ENCODE measurements at places on chromosomes 4 and X.

GRCh38 chr4:163331629-163332376, 593 bp downstream of the NPY1R start:
- DNase-seq = no peak

DNA sequence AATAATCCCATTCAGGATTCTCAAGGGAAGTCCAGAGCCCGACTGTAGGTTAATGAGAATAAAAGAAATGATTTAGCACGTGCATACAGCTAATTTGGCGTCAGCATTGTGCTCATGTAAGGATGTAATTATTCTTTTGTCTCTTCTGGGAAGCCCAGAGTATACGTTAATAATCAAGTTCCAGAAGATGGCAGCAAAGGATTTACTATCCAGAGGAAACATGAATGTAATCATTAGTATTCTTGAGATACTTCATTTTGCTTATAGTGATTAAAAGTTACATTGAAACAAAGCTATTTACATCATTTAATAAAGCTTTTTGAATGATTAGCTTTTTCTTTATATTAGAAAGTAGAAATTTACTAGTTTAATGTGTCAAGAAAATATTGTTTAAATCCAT, 27.1 kb upstream of the MAP9 start:
- no peak for DNase-seq

DNA sequence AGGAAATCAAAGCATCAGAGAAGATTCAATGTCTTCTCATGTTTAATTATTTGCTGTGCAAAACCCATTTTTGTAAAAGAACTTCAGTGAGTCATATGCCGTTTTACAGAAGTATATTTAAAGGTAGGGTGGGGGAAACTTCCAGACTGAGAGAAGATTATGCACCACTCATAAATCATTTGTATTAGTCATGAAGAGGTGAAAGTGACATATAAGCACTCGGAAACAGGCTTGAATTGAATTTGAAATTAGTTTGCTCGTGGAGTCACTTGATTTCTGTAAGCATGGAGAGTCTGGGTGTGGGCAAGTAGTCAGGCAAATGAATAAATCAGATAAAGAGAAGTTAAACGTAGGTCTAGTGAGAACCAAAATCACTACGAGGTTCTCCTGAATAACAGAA, 335.1 kb downstream of the ANK2 start:
- DNase-seq = no peak

- DNase-seq = no peak
These were observed 78.9 kb downstream of the NDST3 start for GRCh38 chr4:118113220-118113619.

DNA sequence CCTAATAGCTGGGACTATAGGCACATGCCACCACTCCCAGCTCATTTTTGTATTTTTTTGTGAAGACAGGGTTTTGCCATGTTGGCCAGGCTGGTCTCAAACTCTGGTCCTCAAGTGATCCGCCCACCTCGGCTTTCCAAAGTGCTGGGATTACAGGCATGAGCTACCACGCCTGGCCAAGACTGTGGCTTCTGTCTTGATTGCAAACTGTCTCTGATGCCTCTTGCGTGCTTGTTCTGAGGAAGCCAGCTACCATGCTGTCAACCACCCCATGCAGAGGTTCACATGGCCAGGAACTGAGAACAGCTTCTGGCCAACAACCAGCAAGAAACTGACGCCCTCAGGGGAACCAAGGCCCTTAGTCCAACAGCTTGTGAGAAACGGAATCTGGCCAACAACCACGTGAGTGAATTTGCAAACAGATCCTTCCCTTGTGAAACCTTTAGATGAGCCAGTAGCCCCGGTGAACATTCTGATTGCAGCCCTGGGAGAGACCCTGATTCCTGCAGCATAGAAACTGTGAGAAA, 71.2 kb downstream of the SUPT20HL2 start:
- no peak for DNase-seq

DNA sequence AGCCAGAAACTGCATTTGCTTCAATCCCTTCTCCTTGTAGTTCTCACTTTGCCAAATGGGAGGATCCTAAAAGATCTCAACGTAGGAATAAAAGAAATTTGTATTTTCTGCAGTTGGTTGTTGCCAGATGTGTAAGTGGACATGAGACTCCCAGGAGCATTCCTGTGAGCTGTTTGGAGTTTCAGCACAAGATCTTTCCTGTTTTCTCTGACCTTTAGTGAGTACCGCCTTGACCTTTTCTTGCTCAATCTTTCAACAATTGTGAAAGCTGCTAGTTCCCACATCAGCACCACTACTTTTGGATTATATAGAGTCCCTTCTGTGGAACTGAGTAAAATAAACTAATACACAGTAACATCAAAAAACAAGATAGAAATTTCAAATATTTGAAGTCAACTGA, 683.8 kb upstream of the PABPC4L start:
- no peak for DNase-seq

DNA sequence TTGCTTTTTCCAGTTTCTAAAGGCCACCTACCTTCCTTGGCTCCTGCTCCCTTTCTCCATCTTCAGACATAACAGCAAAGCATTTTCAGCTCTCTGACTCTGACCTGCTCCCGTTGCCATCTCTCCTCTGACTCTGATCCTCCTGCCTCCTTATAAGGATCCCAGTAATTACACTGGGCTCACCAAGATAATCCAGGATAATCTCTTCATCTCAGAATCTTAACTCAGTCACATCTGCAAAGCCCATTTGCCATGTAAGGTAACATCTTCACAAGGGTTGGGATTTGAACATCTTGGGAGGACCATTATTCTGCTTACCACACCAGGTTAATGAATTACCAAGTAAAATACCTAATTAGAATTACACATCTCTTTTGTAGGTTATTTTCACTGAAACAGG, 41.3 kb upstream of the MAGED1 start:
- no peak for DNase-seq

- DNase-seq = no peak
These were observed 29.3 kb downstream of the AFAP1 start for GRCh38 chr4:7910263-7910896.

GRCh38 chr4:20676501-20677197, 23.6 kb upstream of the PACRGL start:
- no peak for DNase-seq

DNA sequence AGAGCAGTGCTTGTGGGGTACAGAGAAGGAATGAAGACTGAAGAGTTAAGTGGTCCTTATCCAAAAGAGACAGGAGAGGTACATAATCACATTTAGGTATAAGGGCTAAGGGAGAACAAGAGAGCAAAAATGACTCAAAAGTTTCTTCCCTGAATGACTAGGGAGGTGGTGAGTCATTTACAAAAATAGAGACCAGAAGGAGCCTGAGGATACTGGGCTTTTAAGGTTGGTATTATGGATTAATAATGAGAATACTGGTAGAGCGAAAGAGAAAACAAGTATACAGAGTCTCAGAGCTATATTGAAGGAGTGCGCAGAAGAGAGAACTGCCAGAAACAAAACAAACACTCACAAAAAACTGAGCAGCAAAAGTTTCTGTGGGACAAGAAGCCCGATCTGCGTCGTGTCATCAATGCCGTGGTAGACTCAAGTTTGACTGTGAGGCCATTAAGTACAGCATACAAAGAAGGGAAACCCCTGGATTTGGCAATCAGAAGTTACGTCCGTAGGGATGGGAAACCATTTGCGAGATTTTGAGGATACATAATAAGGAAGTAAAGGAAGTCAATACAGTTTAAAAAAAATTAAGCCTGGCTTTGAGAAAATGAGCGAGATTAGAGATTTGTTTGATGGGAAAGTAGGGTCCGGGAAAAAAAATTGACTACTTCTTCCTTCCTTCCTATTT, 129.1 kb upstream of the STIM2 start:
- peak; percentile 4 for DNase-seq

GRCh38 chrX:120575379-120576114, 14.8 kb upstream of the CUL4B start:
- DNase-seq = no peak

GRCh38 chr4:185304944-185305690, 90.6 kb downstream of the LRP2BP start:
- no peak for DNase-seq

- no peak for DNase-seq
These were observed 4.5 kb upstream of the PPP2R2C start for GRCh38 chr4:6476893-6477292.

- no peak for DNase-seq
These were observed 77.4 kb downstream of the HPRT1 start for GRCh38 chrX:134537179-134537955.

GRCh38 chr4:164396439-164396838, 357.5 kb upstream of the SMIM31 start:
- no peak for DNase-seq

- DNase-seq = no peak
These were observed 650.9 kb upstream of the TENM3 start for GRCh38 chr4:181592221-181592745.

- DNase-seq = no peak
These were observed 20.4 kb downstream of the TMEM271 start for GRCh38 chr4:555566-556275.

DNA sequence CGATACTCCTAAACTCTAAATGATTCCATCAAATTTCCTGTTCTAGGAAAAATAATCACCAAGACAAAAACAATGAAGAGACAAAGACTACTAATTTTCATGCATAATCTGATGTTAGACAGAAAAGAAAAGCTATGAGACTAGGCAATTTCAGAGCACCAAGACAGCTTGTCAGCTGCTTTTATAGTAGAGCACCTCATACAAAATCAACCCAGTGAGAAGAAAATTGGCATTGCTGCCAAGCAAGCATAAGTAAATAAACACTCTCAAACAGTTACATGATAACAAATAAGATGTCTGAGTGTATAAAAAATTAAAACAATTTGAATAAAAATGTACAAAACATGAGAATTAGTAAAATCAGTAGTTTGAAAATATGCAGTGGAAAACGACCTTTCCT, 1544.6 kb downstream of the C4orf33 start:
- no peak for DNase-seq

DNA sequence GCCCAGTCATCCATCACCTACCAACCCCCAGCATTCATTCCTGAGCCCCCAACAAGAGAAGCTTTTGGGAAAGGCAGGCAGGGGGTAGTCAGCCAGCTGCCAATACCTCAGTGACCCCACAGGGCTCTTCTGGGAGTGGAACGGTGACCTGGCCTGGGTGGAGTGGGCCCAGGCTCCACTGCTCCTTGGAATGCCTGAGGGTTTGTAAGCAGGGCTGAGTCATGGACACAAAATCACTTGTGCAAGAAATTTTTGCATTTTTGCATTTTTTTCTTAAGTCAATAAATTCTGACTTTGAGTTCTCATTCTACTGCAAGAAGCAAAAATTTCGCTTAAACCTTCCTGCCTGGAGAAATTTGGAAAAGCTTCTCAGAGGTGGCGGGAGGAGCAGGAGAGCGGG, 18.5 kb downstream of the SORCS2 start:
- no peak for DNase-seq

- DNase-seq = no peak
These were observed 37.1 kb upstream of the HERC6 start for GRCh38 chr4:88341227-88342192.

- DNase-seq = no peak
These were observed 6.0 kb upstream of the CWH43 start for GRCh38 chr4:48979914-48980579.

- no peak for DNase-seq
These were observed 371.9 kb upstream of the NWD2 start for GRCh38 chr4:36872679-36873078.

- DNase-seq = no peak
These were observed 35.3 kb upstream of the DCX start for GRCh38 chrX:111447298-111447697.

GRCh38 chr4:155179216-155179615, 29.2 kb upstream of the NPY2R start:
- DNase-seq = no peak

DNA sequence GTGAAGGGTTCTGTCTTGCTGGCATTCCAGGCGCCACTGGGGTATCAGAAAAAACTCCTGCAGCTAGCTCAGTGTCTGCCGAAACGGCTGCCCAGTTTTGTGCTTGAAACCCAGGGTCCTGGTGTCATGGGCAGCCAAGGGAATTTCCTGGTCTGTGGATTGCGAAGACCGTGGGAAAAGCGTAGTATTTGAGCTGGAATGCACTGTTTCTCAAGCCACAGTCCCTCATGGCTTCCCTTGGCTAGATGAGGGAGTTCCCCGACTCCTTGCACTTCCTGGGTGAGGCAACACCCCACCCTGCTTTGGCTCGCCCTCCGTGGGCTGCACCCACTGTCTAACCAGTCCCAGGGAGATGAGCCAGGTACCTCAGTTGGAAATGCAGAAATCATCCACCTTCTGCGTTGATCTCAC, 40.1 kb downstream of the NOP14 start:
- DNase-seq = no peak

- peak; percentile 4 for DNase-seq
These were observed at the start of gene GABRQ for GRCh38 chrX:152637649-152638442. TSS of gene GABRQ (plus strand) at chrX:152637895. CDS start at chrX:152638203, 308 bp downstream.

DNA sequence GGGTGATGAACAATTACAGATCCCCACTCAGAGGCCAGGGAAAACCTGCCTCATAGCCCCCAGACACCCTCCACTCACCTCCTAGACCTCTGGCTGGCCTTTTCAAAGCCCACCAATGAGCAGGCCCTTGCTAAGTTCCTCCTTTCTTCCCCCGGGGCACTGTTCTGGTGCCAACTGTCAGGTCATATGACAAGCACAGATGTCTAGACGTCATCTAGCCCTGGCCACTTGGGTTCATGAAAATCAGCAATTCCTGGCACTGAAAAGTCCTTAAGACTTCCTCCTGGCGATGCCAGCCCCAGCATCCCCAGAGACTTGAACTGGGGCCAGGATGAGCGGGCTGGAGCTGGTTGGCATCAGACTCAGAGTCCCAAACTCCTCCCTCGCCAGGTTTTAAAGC, 115.6 kb upstream of the NALF2 start:
- DNase-seq = no peak

DNA sequence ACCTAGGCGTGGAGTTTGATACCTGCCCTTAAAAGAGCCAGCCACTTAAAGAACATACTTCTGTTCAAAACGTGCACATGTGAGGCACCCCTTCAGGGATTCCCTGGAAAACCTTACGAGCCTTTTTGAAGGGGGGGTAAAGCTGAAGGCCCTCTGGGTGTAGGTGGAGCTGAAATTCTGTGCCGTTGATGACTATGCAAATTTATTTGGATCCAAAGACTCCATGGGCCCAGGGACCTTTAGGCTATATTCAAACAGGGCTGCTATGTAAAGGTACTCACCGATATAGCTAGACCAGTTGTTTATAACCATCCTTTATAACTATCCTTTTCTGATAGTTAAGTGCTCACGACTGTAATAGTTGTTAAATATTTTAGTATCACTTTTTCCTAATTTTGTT, 40.3 kb upstream of the NFXL1 start:
- no peak for DNase-seq

GRCh38 chr4:182913621-182914020, 3.6 kb downstream of the DCTD start:
- DNase-seq = no peak

DNA sequence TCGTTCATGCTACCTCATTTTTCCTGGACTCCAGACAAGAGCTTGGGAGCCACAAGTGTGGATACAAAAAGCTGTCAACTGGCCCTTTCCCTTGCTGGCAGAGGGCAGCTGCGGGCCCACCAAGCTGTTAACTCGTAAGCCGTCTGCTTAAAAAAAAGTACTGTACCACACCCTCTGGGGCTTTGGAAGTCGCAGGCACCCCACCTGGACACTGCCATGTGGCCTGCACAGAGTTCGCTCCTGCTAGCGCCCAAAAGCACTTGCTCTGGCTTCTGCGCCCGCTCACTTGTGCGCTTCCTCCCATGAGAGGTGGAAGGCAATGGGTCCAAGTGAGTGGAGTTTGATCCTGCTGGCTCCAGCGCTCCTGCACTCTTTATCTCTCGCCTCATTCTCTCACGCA, 476.4 kb upstream of the FSTL5 start:
- no peak for DNase-seq
